ENCODE measurements at places on chromosomes 7 and 10. TPM values are rescaled to one million over a fixed set of nuclear protein-coding genes. Genes with fewer than 3 reads are reported as not detected.

TMEM184A gene
- total RNA-seq, result 8.2 TPM

ELN gene
- total RNA-seq, result 25.9 TPM

GRCh38 chr7:76069238-76069638, 21.3 kb downstream of the MDH2 start:
- H3K36me3 ChIP-seq, result peaks cover 6% of the 10 kb centered on the region
- H3K4me1 ChIP-seq, result no peaks in the 10 kb centered on the region
- H3K4me3 ChIP-seq, result no peak overlapping the region
- H3K27ac ChIP-seq, result peak overlapping the region; percentile 15
- H3K27me3 ChIP-seq, result no peaks in the 10 kb centered on the region

DNA sequence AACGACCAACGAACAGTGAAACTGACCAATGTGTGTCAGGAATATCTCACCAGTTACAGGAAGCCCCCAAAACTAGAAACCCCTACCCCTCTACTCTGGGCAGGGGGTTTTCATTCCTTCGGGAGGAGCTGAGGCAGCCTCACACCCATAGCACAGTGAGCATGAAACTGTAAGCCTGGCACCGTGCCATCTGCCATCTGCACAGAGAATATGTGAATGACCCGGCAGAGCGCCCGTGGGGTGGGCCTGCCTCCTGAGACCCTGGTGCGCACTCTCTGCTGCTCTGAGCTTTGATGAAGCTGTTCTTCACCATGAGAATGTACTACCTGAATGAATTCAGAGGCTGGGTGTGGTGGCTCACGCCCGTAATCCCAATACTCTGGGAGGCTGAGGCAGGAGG, 27.1 kb downstream of the DAGLB start:
- H3K36me3 ChIP-seq, result peaks cover 6% of the 10 kb centered on the region
- H3K27ac ChIP-seq, result no peak overlapping the region
- H3K4me3 ChIP-seq, result no peak overlapping the region
- H3K27me3 ChIP-seq, result no peaks in the 10 kb centered on the region
- no peaks in the 10 kb centered on the region for H3K4me1 ChIP-seq
- no peak for DNase-seq

- H3K27ac ChIP-seq, result no peak overlapping the region
- H3K4me3 ChIP-seq, result no peak overlapping the region
- H3K36me3 ChIP-seq, result no peaks in the 10 kb centered on the region
- DNase-seq, result no peak
- no peaks in the 10 kb centered on the region for H3K4me1 ChIP-seq
These were observed 70.4 kb upstream of the NOBOX start for GRCh38 chr7:144473908-144474307.
